ENCODE measurements at places on chromosomes 12 and 14.

DNA sequence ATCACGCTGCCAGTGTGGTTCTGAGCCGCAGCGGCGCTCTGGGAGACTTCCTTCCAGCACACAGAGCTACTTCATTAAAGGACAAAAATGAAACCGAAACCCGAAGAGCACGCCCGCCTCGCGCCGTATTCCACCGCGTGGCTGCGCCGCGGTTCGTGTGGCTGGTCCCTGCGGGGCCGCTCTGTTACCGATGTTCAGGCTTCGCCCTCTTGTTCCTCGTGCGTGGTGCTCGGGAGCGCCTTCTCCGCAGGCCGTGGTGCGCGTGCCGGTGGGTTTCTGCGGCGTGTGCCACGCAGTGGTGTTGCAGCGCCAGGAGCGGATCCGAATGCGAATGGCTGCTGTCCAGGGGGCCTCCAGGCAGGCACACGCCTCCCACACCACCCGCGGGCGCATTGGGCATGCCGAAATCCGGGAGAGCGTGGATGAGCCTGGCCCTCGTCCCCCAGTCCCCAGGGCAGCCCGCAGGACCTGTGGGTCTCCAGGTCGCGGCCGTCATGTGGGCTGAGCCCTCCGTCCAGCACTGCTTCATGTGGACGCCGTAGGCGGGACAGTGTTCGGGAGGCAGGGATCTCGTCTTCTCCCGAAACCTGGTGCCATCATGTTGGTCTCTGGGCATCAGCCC is 91.2 kb downstream of the ADGRD1 start:
- no peak for DNase-seq

DNA sequence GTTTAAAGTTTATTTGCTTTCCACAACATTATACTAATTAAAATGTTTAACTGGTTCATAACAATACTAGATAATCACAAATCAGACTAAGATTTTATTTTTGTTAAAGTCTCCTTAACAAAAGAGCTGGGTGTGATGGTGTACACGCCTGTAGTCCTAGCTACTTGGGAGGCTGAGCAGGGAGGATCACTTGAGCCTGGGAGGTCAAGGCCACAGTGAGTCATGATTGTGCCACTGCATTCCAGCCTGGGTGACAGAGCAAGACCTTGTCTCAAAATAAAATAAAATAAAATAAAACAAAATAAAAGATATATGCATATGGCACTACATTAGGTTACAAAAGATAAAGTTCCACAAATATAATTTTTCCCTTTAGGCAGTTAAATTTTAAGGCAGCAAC is 5.6 kb downstream of the MIS18BP1 start:
- no peak for DNase-seq

GRCh38 chr12:53980104-53980801 is 4.7 kb upstream of the HOXC10 start:
- DNase-seq, result no peak

GRCh38 chr12:109982210-109982609 is 14.0 kb downstream of the GIT2 start:
- DNase-seq, result no peak

- DNase-seq, result no peak
Measured at GRCh38 chr12:131536337-131536736, 174.6 kb upstream of the SFSWAP start.

All from coronary artery (tissue), 2 donors.